ENCODE measurements at places on chromosomes 16 and 17. TPM values are rescaled to one million over a fixed set of nuclear protein-coding genes. Genes with fewer than 3 reads are reported as not detected.

PDILT gene
- total RNA-seq: not detected

RHBDL1 gene
- 0.72 TPM for total RNA-seq

P2RX5 gene
- 1.7 TPM for total RNA-seq

CTU2 gene
- 12.8 TPM for total RNA-seq

SDR42E1 gene
- total RNA-seq: 0.28 TPM

NOTUM gene
- total RNA-seq: not detected

ITGAL gene
- total RNA-seq: not detected

ENPP7 gene
- not detected for total RNA-seq

TEKT5 gene
- total RNA-seq: not detected

TP53TG3B gene
- not detected for total RNA-seq

SYT17 gene
- total RNA-seq: not detected

CACNG4 gene
- under 0.01 TPM for total RNA-seq

SBK1 gene
- under 0.01 TPM for total RNA-seq

FAM117A gene
- total RNA-seq: 0.72 TPM

CCT6B gene
- total RNA-seq: 1.7 TPM

CRYM gene
- not detected for total RNA-seq

GDPD3 gene
- under 0.01 TPM for total RNA-seq

MYCBPAP gene
- under 0.01 TPM for total RNA-seq

MMP28 gene
- total RNA-seq: 0.18 TPM

SLFN14 gene
- total RNA-seq: not detected
